Umbilical cord (tissue), 2 donors: ENCODE measurements at places on chromosomes 12 and 14. TPM values are rescaled to one million over a fixed set of nuclear protein-coding genes. Genes with fewer than 3 reads are reported as not detected.

GLIPR1L2 gene
- total RNA-seq = 2.9 TPM

REM2 gene
- not detected for total RNA-seq

NCKAP5L gene
- total RNA-seq = 9.9 TPM

P2RX2 gene
- not detected for total RNA-seq

GYS2 gene
- 0.48 TPM for total RNA-seq

RHOJ gene
- 4.8 TPM for total RNA-seq
